Stimulated activated CD8-positive, alpha-beta memory T cell treated with anti-CD3 and anti-CD28 coated beads, Interleukin-4, amount 100 ng/mL, for 1 hour (primary cell): ENCODE measurements at places on chromosomes 12 and 14.
A peak's percentile ranks its signal among the peaks of the same experiment; 100 is the strongest.

DNA sequence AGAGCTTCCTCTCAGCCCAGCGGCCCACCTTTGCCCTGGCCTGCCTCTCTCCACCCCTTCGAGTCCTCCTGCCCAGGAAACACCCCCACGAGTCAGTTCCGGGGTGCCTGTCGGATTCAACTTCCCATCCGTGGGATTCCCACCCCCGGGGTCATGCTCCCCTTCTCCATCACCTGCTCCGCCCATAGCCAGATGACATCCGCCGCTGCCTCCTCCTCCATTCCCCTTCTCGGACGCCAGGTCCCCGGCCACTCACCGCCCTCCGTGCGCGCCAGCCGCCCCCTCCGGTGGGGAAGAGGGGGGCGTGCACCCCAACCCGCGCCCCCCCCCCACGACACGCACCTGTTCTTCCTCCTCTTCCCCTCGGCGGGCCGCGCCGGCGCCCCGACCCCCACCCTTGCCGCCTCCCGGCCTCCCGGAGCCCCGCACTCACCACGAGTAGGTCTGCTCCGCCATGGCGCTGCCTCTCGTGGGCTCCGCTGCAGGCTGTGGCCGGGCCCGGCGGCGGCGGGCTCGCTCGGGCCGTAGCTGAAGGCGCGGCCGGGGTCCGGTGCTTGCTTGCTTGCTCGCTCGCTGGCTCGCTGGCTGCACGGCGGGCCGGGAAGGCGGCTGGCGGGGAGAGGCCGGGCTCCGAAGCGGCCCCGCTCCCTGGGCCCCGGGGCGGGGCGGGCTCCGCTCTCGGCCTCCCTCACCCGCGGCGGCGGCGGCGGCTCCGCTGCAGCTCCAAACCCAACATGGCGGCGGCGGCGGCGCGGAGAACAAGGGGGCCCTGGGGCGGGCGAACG is 554 bp downstream of the SPPL3 start:
- DNase-seq, result peak; percentile 32

DNA sequence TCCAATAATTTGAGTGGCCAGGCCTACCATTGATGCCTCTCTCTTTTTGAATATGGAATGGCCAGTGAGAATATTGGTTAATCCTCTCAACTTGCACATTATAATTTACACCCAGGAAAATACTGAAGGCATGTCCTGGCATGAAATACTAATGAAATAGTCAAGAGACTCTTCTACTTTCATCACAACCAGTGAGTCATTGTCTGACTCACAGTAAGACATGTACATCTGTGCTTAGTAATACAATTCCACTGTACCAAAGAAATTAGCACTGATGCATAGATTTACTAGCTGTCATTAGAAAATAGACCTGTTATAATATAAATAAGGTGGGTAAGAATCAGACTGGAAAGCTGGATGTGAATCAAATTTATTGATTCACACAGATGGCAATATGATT is 31.6 kb downstream of the KCNC2 start:
- no peak for DNase-seq

- no peak for DNase-seq
These were observed 676 bp downstream of the MRPL42 start for GRCh38 chr12:93468008-93468371.

- no peak for DNase-seq
These were observed 4.6 kb upstream of the POU6F1 start for GRCh38 chr12:51222461-51222860.

DNA sequence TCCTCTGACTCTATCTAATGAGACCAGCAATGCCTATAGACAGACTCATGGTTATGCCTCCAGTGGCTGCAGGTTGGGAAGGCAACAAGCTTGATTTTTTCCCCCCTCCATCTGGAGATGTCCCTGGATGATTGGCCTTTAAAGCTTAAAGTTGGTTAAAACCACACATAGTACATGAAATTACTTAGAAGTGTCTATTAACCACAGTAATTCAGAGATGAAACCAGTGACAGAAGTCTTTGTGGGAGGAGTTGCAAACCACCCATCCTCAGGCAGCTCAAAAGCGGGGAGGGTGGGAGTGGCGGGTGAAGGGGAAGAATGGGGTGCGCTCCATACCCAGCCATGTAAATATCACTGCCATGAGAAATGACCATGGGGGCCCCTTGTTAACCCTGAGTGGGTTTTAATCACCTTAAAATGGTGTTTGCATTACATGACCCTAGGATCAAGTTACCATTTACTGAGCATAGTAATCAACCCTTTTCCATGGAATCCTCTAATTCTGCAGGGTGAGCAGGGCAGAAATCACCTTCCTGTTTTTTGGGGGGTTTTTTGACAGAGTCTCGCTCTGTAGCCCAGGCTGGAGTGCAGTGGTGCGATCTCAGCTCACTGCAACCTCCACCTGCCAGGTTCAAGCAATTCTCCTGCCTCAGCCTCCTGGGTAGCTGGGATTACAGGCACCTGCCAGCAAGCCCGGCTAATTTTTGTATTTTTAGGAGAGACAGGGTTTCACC is 133.5 kb downstream of the FOXN3 start:
- DNase-seq, result no peak

- no peak for DNase-seq
These were observed 4.9 kb upstream of the RIC8B start for GRCh38 chr12:106769546-106769945.

DNA sequence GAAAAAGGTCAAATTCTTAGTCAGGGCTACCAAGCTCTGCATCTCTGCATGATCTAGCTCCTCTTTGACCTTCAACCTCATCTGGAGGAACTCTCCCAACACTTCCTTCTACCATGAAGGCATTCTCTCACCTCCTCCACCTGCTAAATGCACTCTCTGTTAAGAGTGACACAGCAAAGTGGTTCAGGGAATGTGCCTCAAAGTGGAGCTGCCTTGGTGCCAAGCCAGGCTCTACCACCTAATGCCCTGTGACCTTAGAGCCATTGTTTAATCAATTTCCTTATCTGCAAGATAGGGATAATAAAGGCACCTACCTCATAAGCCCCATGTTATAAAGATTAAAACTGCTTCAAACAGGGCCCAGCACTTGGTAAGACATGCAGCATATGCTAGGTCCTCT is 236.7 kb downstream of the ANO2 start:
- no peak for DNase-seq

DNA sequence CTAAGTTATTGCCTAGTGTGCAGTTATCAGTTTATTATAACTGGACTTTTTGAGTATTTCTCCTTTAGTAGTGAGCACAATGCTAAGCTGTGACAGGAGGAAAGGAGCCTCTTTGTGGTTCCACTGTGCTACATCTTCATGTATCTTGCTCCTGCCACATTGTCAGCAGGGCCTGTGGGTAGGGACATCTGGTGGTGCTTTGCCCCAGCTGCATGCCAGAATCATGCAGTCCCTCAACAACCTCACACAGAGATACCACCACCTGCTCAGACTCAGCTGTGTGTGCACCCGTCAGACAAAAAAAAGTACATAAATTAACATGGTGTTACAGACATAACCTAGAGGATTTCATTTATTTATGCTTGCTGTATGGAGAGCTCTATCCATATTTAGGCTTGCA is 51.1 kb downstream of the MIS18BP1 start:
- no peak for DNase-seq
